ENCODE measurements at places on chromosomes 11 and 22.
A peak's percentile ranks its signal among the peaks of the same experiment; 100 is the strongest.

GRCh38 chr22:30348404-30348803 lies 8.3 kb downstream of the SF3A1 start:
- DNase-seq = no peak

DNA sequence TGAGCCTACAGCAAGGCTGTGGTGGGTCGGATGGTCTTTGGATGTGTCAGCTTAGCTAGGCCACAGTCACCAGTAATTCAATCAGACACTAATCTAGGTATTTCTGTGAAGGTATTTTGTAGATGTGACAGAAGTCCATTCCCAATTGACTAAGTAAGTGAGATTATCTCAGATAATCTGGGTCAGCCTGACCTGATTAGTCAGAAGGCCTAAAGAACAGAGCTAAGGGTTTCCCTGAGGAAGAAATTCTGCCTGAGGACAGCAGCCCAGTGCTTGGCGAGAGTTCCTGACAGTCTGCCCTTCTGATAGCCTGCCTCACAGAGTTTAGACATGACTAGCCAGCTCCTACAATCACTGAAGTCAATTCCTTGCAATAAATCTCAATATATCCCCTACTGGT lies 28.7 kb downstream of the GUCD1 start:
- no peak for DNase-seq

DNA sequence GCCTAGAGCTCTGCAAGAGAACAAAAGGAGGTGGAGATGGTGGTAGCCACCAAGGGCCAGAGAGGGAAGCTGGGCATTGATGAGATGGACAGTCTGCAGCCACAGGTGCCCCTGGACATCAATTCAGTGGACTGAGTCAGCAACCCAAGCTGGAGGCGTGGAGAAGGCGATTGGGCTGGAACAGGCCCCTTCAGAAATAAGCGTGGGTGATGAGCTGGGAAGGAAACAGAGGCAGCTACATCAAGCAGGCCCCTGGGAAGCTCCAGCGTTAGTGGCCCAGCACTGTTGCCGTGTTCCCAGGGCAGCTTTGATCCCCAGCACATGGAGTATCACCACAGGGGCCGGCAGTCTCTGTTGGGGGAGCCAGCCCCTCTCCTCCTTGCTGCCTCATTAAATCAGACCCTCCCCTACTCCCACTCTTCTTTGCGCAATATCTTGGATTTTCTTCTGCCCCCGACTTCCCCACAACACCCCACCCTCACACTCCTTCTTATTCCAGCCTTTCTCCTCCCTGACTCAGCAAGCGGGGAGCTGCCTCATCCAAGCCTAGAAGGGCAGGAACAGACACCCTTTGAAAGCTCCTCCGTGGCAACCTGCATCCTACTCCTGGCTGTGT lies 31.7 kb upstream of the OAF start:
- DNase-seq = no peak

GRCh38 chr22:17258788-17259148 lies 39.5 kb upstream of the ADA2 start:
- DNase-seq = no peak

DNA sequence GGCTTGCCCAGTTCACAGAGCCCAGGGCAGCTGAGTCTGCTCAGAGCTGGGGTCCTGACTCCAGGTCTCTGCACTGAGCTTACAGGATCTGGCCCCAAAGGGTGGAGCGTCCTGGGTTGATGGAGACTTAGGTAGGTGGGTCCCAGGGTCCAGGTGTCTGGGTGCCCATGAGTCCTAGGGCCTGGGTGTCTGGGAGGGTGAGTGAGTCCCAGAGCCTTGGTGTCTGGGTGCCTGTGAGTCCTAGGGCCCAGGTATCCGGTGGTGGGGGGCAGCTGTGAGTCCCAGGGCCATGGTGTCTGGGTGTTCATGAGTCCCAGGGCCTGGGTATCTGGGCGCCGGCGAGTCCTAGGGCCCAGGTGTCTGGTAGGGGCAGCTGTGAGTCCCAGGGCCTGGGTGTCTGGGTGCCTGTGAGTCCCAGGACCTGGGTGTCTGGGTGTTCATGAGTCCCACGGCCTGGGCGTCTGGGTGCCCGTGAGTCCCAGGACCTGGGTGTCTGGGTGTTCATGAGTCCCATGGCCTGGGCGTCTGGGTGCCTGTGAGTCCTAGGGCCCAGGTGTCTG lies 1505.6 kb downstream of the BRD1 start:
- no peak for DNase-seq

DNA sequence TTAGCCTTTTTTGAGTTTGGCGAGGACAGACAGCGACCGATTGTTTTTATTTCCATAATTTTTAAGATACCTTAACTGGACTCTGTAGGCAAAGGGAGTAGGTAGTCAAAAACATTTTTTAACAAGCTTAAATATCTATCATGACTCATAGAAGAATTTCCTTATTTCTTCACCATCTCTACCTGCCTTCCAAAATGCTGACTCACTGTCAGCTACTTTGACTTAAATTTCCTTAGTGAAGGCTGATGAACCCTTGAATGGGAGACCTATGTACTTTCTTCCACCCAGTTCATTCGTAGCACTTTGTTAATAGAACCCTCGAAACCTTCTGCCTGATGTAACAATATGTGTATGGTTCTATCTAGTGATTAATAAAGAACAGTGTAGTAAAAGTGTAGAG lies 1.1 kb upstream of the MTMR2 start:
- no peak for DNase-seq

DNA sequence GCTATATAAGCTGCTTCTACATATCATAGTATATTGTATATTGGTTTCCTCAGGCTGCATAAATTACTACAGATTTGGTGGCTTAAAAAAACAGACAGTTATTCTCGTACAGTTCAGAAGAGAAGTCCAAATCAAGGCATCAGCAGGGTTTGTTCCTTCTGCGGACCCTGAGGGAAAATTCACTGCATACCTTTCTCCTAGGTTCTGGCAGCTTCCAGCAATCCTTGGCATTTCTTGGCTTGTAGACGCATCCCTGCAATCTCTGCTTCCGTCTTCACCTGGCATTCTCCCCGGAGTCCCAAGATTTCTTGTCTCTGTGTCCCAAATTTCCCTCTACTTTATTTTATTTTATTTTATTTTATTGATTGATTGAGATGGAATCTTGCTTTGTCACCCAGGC lies 142.8 kb downstream of the COMMD9 start:
- DNase-seq = no peak

GRCh38 chr11:132450631-132451030 lies 1080.2 kb downstream of the NTM start:
- DNase-seq = no peak

- no peak for DNase-seq
Observed at GRCh38 chr11:67820081-67820480, 145.7 kb upstream of the ALDH3B2 start.

DNA sequence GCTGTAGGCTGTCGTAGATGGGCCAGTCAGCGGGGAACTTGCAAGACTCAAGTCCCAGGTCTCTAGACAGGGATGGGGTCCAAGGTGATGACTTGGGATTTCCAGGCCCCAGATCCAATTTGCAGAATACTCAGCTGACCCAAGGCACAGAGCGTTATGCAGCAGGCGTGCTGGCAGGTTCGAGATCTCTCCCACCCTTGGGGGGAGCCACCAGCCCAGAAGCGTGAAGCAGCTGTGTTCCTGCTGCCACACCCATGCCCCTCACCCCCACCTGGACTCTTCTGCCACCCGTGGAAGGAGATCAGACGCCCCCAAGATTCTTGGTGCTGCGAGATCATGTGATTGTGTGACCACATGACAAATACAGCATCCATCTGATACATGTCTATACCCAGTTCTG lies 142.6 kb downstream of the BRD1 start:
- no peak for DNase-seq

DNA sequence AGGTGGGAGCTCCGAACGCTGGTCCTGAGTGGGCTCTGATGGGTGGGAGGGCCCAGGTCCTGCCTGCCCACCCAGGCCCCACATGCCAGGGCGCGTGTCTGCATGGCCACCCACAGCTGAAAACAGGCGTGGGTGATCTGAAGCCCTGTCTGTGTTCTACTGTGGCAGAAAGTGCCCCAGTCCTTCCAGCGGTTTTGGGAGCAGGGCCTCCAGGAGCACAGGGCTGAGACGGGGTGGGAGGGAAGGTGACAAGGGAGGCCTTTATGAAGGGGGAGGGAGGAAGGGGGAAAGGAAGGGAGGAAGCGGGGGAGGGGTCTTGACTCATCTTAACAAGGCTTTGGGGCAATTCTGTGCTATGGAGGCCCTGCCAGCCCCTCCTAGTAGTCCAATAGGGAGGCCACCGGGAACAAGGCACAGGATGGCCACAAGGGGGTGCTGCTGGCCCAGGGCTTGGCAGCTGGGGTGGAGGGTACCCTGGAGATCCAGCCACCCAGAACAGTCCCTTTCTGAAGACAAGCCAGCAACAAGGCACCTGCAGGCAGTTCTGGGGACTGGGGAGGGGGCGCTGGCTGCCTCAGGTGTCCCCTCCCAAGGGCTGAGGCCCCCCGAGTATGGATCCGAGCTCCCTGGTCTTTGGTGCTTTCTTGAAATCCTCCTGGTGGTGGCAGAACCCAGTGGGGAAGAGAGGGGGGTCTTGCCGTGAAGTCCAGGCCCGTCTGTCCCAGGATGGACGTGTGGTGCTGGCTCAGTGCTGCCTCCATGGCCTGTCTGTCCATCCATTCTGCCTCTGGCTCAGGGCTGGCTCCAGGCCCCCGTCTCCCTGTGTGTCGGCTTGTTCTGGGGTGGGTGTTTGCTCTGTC lies 6.3 kb upstream of the FADS3 start:
- peak; percentile 37 for DNase-seq

DNA sequence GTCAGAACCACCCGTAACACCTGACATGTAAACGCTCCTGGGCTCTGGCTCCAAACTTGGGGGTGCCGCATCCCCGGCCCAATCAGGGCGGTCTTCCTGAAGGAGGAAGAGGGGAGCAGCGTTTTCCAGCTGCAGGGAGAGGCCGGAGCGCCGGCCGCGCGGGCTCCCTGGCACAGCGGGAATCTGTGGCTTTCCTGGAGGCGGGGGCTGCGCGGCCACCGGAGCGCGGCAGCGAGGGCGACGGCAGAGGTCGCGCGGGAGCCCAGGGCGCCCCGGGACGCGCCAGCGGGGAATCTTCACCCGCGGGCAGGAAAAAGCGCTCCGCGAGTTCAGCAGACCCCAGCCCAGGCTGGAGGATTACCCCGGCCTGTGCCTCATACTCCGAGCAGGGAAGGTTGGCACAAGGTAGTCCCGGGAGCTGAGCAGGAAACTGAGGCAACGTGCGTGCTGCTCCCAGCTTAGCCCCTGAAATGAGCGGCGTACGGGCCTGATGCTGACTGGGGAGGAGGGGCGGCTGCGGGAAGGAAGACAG lies 600 bp upstream of the ESAM start:
- DNase-seq = no peak

- peak; percentile 93 for DNase-seq
Observed at GRCh38 chr11:57288771-57289579, 35.8 kb downstream of the TNKS1BP1 start.

DNA sequence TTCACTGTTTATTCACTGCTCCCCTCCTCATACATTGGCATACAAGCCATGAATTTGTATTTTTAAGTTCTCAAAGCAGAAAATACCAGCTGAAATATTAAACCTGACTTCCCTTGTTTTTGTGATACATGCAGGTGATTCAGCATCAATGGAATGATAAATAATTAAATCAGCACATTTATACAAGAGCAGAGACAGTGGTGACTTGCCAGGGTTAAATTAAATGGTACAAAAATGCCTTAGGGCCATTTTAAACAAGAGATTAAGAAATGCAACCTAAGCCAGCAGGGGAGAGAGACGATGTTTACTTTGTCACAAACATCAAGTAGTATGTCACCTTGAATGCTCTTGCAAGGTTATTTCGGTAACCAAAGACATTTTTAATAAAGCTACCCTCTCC lies 95.9 kb upstream of the DDI1 start:
- no peak for DNase-seq

DNA sequence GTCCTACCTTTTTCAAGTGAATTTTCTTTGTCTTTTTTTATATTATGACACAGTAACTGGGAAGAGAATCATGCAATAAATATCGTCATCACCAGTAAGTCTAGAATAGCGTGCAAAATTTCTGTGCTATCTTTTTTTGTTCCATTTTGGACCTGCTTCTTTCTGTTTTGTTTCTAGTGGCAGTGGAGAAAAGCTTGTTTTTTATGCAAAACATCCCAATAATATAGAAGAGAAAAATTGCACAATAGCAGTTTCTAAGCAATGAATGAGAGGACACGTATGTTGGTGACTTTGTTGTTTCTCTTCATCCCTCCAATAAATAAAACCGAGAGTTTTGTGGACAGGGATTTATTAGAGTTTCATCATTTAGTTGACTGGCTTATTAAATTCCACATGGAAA lies 10.3 kb downstream of the GRK3 start:
- no peak for DNase-seq

- DNase-seq = no peak
Observed at GRCh38 chr11:77049026-77049425, 14.8 kb downstream of the B3GNT6 start.

GRCh38 chr11:123892031-123892430 lies 6.6 kb upstream of the TMEM225 start:
- no peak for DNase-seq

GRCh38 chr22:33513388-33514338 lies 406.6 kb downstream of the LARGE1 start:
- DNase-seq = peak; percentile 33

DNA sequence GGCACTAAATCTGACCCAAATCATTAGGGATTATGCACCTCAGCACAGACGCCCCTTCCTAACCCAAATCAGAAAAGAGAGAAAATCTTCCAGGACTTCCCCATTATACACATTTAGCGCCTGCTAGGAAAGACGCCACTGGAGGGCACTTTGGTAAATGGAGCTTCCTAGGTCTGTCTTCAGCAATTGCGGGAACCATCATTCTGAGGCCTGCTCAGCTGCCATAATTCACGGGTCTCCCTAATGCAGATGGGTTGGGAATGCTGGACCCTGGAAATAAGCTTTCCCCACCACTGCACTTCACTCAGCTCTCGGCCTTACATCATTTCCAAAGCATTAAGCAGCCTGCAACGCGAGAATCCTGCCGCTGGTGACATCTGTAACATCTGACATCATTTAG lies 86.2 kb upstream of the OPCML start:
- DNase-seq = no peak

DNA sequence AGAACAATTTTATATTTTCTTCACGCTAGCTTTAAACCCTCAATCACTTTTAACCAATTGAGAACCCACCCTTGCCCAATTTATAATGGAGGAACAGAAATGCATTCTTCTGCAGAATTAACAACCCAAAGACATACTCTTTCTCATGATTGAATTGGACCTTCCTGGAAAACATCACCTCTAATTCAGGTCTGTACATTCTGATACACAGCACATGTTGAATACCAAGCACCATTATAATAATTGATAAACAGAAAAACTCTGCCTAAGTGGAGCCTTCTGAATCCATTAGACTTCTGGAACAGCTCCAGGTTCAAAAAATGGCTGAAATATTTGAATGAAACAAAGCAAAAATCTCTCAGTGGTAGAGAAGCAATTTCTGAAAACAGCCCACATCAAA lies 105.4 kb downstream of the FAM76B start:
- DNase-seq = no peak

DNA sequence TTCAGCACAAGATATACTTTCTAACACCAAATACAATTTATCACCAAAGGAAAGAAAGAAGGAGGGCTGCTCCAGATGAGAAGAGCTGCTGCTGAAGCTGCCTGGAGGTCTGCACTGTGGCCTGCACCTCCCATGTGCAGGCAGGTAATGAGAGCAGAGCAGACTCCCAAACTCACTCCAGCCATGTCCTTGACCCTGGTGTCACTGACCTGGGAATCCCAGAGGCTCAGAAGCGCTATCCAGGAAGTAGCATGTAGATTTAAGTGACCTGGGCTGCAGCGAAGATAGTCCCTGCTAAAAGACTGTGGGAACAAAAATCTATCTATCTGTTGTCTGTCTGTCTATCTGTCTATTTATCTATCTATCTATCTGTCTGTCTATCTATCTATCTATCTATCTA lies 816.3 kb downstream of the OPCML start:
- no peak for DNase-seq

- no peak for DNase-seq
Observed at GRCh38 chr11:76119779-76120178, 86.5 kb downstream of the WNT11 start.
